ENCODE measurements at places on chromosomes 2 and 18.

- no peak for DNase-seq
These were observed 1424.6 kb downstream of the DPP10 start for GRCh38 chr2:115867024-115867423.

DNA sequence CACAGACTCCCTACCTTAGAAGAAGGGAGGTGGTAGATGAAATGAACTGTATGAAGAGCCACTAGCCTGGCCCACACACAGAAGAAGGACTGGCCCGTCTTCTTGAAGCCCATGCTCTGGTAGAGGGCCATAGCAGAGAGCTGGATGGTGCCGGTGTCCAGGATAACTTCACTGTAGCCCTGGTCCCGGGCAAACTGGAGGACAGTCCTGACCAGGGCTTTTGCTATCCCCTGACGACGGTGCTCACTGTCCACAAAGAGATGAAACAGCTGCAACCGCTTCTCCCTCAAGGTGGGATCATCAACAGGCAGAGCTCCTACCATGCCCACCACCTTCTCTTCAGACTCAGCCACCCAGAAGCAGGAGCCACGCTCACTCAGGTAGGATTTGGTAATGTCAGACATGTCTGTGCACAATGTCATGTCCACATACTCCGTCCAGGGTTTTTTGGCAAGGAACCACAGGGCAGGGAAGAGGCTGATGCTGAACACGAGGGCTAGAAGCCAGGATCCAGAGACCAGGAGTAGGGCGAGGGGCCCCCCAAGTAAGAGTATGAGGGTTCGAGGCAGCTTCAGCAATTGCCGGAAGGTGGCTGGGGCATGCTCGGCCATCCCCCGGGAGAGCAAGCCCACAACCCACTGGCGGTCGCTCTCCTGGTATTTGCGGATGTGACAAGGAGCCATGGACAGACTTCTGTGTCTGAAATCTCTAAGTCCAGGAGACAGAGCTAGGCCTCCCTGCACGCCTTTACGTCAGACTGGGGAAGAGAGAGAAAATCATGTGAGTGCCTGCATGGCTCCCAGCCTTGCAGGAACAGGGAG lies 1.1 kb downstream of the NAT8 start:
- no peak for DNase-seq

DNA sequence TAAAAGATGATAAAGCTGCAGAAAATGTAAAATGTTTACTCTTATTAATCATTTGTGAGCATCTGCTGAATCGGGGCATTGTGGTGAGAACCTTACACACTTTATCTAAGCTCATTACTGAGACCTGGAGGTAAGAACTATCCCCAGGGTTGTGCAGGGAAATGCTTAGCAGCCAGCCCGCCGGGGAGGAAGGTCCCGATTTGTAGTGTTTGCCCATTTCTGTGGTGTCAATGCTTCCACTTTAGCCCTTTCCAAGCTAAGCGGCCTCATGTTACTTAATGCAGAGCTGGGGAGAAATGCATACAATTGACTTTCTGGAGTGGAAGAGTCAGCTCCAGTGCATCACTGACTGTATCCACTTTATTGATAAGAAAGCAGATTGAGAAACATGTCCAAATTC lies 20.8 kb upstream of the KCNK3 start:
- no peak for DNase-seq

- no peak for DNase-seq
These were observed 656.9 kb downstream of the EPHA4 start for GRCh38 chr2:220915092-220915623.

GRCh38 chr18:21584391-21584790 lies 16.1 kb downstream of the ESCO1 start:
- no peak for DNase-seq

- DNase-seq: no peak
These were observed 85.8 kb downstream of the CLHC1 start for GRCh38 chr2:55146263-55146662.

DNA sequence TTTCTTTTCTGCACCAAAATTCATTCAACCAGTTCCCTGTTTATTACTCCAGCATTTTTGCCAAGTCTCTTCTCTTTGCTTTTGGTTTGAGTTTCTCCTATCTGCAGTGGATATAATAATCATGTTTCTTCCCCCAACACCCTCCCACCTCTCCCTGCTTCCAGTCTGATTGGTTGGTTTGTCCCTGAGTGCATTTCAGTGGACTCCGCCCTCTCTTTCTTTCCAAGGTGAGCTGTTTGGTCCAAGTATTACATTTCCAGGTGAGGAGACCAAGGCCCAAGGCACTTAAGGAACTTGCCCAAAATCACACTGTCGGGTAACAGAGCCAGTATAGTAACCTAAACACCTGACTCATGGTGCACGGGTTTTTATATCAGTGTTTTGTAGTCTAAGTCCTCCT lies 17.7 kb downstream of the MRO start:
- DNase-seq: no peak

GRCh38 chr18:13703899-13704298 lies 22.5 kb downstream of the FAM210A start:
- no peak for DNase-seq

- DNase-seq: no peak
These were observed 27.5 kb downstream of the SMCHD1 start for GRCh38 chr18:2683055-2683454.

GRCh38 chr18:69996417-69996816 lies 48.7 kb upstream of the CD226 start:
- DNase-seq: no peak

All from fibroblast of the aortic adventitia (primary cell).